ENCODE measurements at places on chromosomes 1 and 21.

DNA sequence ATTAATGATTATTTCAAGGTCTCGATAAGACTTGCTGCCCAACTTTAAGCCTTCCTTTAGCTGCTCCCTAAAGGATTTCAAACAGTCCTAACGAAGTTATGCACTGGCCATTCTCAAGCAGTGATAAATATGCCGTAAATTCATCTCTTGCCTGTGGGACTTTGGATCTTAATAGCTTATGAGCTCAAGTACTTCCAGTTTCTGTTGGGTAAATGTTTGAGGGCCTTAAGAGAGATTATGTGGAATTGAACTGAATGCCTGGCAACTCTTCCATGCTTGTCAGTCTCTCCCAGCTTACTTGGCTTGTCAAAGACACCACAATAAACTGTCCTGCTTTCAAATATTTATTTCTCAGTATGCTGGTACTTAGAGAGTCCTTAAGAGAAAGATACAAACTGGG lies 3.5 kb upstream of the OR10J4 start:
- no peak for DNase-seq

DNA sequence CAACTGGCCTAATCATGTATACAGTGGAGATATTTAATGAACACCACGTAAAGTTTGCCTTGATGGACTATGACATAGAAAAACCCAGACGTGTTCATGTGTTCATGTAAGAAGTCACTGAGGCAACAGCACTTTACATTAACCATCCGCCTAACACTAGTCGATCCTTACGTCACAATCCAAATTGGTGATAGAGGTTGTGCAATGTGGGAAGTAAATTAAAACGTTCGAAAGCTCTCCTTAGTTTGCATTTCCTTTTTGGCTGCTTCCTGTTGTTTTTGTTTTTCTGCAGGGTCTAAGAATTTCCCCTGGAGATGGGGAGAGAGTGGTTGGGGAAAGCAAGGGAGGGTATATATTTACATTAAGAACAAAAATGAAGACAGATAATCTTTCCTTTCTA lies 587.5 kb upstream of the ADGRL2 start:
- DNase-seq = no peak

DNA sequence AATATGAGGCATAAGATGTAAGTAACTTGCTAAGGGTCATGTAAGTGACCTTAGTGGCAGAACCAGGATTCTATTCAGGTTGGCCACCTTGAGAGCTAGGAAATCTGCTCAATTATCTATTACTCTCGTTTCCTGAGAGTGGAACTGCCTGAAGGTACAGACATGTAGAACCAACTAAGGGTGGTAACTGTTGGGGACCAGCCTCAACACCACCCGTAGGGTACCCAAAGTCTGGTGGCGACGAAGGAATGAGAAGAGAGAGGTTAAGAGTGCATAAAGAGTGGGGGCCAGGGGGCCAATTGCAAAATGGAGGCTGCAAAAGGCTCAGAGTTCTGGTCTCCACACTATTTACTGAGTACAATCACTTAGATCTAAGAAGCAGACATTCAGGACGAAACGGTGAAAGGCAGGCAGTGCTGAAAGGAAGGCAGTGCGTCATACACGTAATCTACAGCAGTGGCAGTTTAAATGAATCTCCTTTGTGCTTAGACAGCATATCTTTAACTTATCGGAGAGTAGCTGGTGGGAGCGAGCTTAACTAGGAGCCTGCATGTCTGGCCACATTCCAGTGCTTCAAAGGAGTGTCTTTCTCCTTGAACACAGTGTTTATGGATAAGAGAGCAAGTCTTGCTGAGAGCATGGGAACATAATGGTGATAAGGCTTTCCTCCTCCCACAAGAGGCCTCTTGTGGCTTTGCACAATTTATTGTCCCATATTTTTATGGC lies 25.0 kb downstream of the SRSF4 start:
- no peak for DNase-seq

DNA sequence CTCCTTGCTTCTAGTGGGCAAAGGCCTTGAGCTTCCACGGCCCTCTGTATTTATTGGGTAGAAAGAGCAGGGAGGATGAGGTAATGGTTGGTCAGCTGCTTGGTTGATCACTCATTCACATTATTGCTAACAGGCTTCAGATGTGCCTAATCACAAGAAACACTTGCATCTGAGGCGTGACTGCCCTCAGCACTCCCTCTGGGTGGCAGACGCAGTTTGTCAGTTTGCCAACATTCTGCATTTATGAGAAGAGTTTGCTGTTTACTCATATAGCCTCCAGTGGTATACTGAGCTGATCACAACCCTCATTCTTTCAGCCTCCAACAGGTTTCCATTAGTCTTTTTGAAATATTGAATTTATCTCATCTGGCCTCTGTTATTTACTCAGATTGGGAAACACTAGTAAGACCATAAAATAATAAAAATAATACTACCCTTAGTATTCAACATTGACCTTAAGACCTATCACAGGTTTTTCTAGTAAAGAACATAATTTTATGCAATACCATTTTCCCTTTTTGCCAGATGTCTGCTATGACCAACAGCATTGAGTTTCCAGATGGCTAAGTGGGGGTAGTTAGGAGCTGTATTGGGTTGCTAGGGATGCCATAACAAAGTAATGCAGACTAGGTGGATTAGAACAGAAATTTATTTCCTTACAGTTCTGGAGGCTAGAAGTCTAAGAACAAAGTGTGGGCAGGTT lies 53.3 kb downstream of the PTGFR start:
- no peak for DNase-seq

DNA sequence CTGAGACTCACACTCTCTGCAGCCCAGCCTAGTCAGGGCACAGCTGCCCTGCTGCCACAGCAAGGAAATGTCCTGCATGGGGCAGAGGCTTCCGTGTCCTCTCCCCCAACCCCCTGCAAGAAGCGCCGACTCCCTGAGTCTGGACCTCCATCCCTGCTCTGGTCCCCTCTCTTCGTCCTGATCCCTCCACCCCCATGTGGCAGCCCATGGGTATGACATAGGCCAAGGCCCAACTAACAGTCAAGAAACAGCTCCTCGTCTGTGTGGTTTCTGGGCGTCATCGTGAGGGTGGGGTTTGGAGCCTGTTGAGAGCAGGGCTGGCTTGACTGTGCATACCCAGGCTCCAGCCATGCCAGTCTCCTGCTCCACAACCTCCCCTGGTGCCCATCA lies 19.5 kb downstream of the FAAH start:
- no peak for DNase-seq

GRCh38 chr1:108612496-108612895 lies 48.4 kb downstream of the HENMT1 start:
- DNase-seq = no peak

DNA sequence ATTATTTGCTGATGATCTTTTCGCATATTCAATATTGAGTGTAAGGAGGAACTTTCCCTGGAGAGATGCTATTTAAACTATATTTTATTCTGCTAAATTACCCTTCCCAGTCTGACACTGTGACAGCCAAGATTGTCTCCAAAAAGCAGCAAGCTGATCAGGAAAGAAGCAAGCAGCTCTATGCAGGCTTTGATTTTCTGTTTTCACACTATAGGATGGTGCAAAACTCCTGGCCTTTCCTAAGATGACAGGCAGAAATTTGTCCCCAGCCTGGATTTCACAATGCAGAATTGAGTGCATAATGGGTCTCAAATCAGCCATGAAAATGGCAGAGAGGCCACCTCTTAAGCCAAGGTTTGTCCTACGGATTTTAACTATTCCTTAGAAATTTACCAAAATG lies 1.1 kb downstream of the SGIP1 start:
- no peak for DNase-seq

DNA sequence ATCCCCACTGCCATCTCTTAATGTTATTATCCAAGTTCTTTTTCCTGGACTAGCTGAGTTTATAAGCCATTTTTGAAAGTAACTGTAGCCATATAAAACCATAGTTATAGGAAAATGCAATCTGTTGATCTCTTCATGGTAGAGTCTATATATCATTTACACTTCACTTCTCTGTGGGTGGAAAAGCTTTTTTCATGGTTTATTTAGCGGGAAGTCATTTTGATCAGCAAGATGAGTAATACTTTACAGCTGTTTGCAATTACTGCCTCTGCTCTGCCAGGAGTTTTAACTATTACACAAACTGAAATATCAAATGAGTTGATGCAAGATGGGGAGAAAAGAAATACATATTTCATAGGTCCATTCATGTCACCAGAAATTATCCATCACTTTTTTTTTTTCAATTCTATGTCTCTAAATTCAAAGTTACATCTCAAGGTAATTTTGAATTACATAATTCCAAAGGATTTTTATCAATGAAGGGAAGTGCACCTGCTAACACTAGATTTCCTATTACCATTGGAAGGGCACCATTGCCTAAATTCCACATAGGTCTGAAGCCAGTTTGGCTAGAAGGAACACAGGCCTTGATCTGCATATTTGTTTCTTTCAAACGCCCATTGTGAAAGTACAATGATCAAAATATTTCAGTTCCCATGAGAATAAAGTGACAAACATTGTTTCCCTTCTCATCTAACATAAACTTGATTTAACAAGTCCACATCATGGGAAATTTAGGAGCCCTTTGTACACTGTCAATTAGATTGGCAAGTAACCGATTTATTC lies 296.7 kb downstream of the ZNF326 start:
- no peak for DNase-seq

- no peak for DNase-seq
These were observed 181.2 kb upstream of the ESRRG start for GRCh38 chr1:216904471-216904870.

GRCh38 chr1:114341856-114342255 lies 169.1 kb downstream of the TRIM33 start:
- no peak for DNase-seq

- DNase-seq = no peak
These were observed 48.8 kb downstream of the PPP1R12B start for GRCh38 chr1:202397256-202397655.

- DNase-seq = no peak
These were observed 154.9 kb downstream of the GLUL start for GRCh38 chr1:182236651-182237077.

DNA sequence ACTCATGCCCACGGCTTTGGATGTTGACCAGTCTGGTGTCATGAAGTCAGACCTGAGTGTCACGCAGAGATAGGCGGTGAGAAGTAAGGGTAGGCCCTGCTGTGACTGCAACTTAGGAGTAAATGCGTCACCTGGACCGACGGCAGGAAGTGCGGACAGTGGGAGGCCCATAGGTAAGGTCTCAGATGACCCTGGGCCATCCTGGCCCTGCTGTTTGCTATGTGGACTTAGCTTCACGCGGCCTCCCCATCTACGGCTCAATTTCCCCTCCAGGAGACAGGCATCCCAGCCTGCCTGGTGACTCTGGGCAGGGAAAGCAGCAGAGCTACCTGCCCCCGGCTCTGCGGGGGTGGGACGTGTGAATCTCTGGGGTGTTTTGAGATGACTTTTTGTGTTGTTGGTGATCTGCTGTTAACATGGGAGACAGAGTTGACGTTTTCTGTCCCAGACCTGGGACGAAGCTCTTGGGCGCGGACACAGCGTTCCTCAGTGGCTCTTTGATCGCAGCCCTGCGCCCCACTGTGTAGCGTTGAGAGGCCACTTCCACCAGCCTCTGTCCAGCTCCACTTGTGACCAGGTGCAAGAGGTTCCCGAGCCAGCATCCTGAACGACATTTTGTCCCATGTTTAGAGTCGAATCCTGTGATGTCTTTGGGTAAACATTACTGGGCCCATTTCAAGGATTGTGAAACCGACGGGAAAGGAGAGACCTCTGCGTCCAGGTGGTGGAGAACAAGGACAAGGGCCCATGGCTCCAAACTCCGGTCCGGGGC lies 39.9 kb downstream of the CRYAA start:
- DNase-seq = no peak

- DNase-seq = no peak
These were observed 275.1 kb downstream of the NPHP4 start for GRCh38 chr1:5717031-5717682.

DNA sequence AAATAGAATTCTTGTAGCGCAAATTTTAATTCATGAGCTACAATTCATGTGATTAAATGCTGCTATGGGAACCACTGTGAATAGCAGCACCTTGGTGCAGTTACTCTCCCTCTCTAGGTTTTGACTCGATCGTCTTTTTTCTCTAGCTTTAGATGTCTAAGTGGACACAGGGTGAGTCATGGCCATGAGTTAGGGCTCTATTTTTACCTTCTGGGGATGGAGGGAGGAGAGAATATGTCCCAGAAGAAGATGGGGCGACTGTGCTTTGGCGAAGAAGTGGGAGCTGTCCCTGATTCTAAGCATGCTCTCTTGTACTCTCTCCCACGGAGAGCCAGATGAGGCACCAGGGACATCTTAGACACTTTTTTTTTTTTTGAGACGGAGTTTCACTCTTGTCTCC lies 1.6 kb upstream of the OR2B11 start:
- DNase-seq = no peak

- DNase-seq = no peak
These were observed 19.5 kb downstream of the PODN start for GRCh38 chr1:53081384-53082066.

GRCh38 chr1:24003331-24003972 lies 23.3 kb upstream of the SRSF10 start:
- DNase-seq = no peak

GRCh38 chr1:175317779-175318178 lies 125.2 kb upstream of the KIAA0040 start:
- DNase-seq = no peak

GRCh38 chr1:245776694-245777332 lies 622.0 kb downstream of the KIF26B start:
- no peak for DNase-seq

GRCh38 chr1:39130325-39130724 lies 74.2 kb upstream of the MACF1 start:
- no peak for DNase-seq

- DNase-seq = no peak
These were observed 3.4 kb upstream of the RPE65 start for GRCh38 chr1:68453060-68453670.

- no peak for DNase-seq
These were observed 19.3 kb downstream of the TRMT13 start for GRCh38 chr1:100152271-100152670.

DNA sequence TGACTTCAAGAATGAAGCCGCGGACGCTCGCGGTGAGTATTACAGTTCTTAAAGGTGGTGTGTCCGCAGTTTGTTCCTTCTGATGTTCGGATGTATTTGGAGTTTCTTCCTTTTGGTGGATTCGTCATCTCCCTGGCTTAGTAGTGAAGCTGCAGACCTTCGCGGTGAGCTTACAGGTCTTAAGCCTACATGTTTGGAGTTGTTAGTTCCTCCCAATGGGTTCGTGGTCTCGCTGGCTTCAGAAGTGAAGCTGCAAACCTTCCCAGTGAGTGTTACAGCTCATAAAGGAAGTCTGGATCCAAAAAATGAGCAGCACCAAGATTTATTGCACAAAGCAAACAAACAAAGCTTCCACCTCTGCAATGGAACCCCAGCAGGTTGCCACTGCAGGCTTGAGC lies 14.7 kb downstream of the LDLRAD1 start:
- DNase-seq = no peak

- DNase-seq = no peak
These were observed 39.9 kb upstream of the CD1D start for GRCh38 chr1:158140764-158141192.

- DNase-seq = no peak
These were observed 186.8 kb downstream of the TGFB2 start for GRCh38 chr1:218531936-218532335.

DNA sequence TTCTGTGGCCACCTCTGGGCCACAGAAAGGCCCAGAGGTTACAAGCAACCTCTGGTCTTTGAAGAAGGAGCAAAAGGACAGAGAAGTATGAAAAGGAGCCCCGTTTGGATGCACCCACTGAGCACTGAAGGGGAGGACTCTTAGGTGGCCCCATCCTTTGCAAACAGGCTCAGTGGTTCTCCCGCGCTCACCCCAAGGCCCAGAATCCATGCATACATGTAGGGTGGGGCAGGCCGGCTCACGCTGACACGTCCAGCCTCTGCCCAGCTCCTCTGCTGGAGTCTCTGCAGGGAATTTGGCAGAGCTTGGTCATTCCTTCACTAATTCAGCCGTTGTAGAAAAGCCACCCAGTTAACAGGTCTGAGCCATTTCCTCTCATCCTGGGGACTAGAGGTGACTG lies 61.3 kb upstream of the AJAP1 start:
- DNase-seq = no peak

Measured in CD4-positive, alpha-beta T cell (primary cell).